ENCODE measurements at places on chromosomes 16 and 17.

GRCh38 chr17:30956764-30957374 lies 14.0 kb upstream of the RNF135 start:
- DNase-seq: no peak

DNA sequence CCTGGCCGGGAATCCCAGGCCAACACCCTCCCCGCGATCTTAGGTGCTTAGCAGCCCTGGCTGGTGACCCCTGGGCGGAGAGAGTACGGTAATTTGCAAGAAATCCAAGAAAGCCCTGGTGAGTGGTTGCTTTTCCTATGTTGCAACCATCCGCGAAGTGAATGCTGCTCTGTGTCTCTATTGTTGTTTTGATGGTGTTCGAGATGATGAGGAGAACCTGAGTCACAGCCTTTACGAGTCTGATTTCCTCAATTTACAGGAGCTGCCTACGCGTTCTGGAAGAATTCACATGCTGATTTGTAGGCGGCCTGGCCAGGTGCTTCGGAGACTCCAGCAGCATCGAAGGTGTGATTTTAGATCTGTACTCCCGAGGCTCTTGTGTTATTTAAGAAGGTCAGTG lies 63.3 kb downstream of the TMEM235 start:
- DNase-seq: no peak

GRCh38 chr17:2172077-2172851 lies 117.4 kb downstream of the HIC1 start:
- no peak for DNase-seq

DNA sequence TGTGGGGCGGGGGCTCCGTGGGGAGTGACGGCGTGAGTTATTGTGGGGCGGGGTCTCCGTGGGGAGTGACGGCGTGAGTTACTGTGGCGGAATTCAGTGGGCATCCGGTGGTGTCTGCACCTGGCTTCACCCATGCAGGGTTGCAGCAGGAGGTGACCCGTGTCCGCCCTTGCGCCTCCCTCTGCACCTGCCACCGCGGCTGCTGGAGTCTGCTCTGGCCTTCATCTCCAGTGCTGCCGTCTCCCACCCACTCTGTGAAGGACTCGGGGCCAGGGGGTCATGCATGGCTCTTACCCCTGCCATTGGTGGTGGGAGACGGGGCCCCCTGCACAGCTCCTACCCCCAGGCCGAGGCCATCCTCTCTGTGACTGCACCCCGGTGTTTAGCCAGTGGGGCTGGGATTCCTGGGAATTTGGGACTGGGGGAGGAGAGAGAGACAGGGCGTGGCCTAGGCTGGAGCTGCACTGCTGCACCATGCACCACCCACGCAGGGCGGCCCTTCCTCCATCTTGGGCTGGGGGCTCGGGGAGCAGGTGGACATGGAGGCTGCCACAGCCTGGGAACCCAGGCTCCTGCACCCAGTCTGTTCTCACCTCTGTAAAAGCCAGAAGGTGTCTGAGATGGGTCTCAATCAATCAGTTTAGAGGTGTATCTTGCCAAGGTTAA lies 1.3 kb upstream of the PABPN1L start:
- DNase-seq: no peak

- no peak for DNase-seq
Measured at GRCh38 chr17:19312406-19312805, 50.1 kb downstream of the B9D1 start.

DNA sequence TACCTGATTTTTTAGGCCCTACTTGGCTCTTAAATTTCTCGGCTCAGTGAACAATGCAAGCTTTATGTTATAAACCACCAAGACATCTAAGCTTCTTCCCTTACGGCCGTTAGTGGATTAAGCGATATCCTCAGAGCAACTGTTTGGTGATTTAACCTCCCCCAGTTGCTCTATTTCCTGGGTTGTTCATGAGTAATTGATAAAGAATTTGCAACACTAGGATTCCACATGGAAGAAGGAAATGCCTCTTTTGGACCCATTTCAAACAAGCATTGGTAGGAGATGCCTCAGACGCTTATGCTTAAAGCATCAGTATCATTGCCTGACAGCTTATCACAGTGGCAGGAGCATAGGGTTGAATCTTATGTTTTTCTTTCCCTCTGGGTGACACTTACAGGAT lies 65.3 kb downstream of the RBFOX1 start:
- DNase-seq: no peak

- no peak for DNase-seq
Measured at GRCh38 chr16:67246756-67247191, 507 bp downstream of the FHOD1 start.

GRCh38 chr17:33804401-33804800 lies 450.7 kb upstream of the CCL2 start:
- no peak for DNase-seq

GRCh38 chr16:12558641-12559040 lies 245.0 kb downstream of the CPPED1 start:
- no peak for DNase-seq

GRCh38 chr16:56450275-56450985 lies 702 bp downstream of the NUDT21 start:
- no peak for DNase-seq

Measured in stimulated activated CD4-positive, alpha-beta T cell treated with anti-CD3 and anti-CD28 coated beads, Interleukin-1b, Interleukin-23, amount 100 ng/mL, for 24 hours (primary cell).